GM23338 (cell line): ENCODE measurements at places on chromosomes 11 and 22. TPM values are rescaled to one million over a fixed set of nuclear protein-coding genes. Genes with fewer than 3 reads are reported as not detected.
A peak's percentile ranks its signal among the peaks of the same experiment; 100 is the strongest.

Gene P2RY6
- total RNA-seq, result not detected in 2 replicates

Gene MYRF
- 5.0 and 5.5 TPM in 2 replicates for total RNA-seq

Gene IGF2
- 0.70 and 1.4 TPM in 2 replicates for total RNA-seq

- H3K4me3 ChIP-seq, result peak overlapping the region; percentile 97
- H3K4me1 ChIP-seq, result peaks cover 28% of the 10 kb centered on the region
- H3K36me3 ChIP-seq, result peaks cover 10% of the 10 kb centered on the region
- H3K27me3 ChIP-seq, result no peaks in the 10 kb centered on the region
- peak overlapping the region; percentile 91 for H3K27ac ChIP-seq
These were observed 741 bp downstream of the CARS1 start for GRCh38 chr11:3056296-3057068.

DNA sequence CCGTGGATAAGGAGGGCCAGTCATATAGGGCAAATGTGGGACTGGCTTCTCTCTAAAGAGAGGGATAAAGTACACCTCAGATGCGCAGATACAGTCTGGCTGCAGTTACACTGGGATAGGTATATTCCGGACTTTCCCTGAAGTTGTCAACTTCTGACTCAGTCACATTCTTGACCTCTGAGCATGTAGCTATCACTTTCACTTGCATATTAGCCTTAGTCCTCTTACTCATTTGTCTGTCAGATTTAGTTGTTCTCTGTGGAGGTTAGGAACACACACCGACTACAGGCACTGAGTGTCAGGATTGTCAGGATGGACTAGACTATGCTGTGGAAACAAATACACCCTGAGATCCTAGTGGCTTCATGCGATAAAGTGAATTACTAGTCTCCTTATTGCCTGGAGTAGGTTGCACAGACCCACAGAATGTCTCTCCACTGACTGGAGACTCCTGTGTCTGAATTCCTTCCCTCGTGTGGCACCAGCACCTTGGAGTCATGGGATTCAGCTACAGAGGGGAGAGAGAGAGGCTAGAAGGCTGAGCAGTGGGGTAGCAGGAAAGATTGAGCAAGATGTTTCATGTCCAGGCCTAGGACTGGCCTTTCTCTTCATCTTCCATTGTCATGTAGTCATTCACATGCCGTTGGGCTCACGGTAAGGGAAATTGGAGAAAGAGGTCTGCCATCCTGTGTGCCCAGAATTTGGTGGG is 654.3 kb downstream of the NTM start:
- no peaks in the 10 kb centered on the region; the same call in 1 of the 2 replicates for H3K4me1 ChIP-seq
- no peak for DNase-seq
- no peak overlapping the region for H3K4me3 ChIP-seq
- H3K27ac ChIP-seq, result no peak overlapping the region
- H3K36me3 ChIP-seq, result no peaks in the 10 kb centered on the region

Gene DDX17
- total RNA-seq, result 452 and 603 TPM in 2 replicates

- H3K4me3 ChIP-seq, result no peak overlapping the region
- no peaks in the 10 kb centered on the region for H3K4me1 ChIP-seq
- H3K27ac ChIP-seq, result no peak overlapping the region
- no peaks in the 10 kb centered on the region for H3K36me3 ChIP-seq
- no peak for DNase-seq
These were observed 203.4 kb downstream of the FAM76B start for GRCh38 chr11:95586155-95586554.

- H3K4me3 ChIP-seq, result no peak overlapping the region
- H3K36me3 ChIP-seq, result peaks cover 5% of the 10 kb centered on the region; the same call in 1 of the 2 replicates
- H3K27me3 ChIP-seq, result no peaks in the 10 kb centered on the region
- H3K4me1 ChIP-seq, result peaks cover 19% of the 10 kb centered on the region
- H3K27ac ChIP-seq, result no peak overlapping the region
These were observed 2.9 kb downstream of the FAM118B start for GRCh38 chr11:126214441-126214840.

GRCh38 chr11:65078151-65078550 is 5.7 kb downstream of the CDCA5 start:
- DNase-seq, result peak; percentile 80
- no peak overlapping the region for H3K4me3 ChIP-seq
- no peaks in the 10 kb centered on the region for H3K27me3 ChIP-seq

- DNase-seq, result no peak
- no peak overlapping the region for H3K4me3 ChIP-seq
- no peaks in the 10 kb centered on the region for H3K36me3 ChIP-seq
- H3K27me3 ChIP-seq, result no peaks in the 10 kb centered on the region
- no peaks in the 10 kb centered on the region for H3K4me1 ChIP-seq
- H3K27ac ChIP-seq, result no peak overlapping the region
These were observed 1492.7 kb downstream of the BRD1 start for GRCh38 chr22:48334971-48335370.

GRCh38 chr22:30308518-30309230 is 18.1 kb downstream of the TBC1D10A start:
- H3K36me3 ChIP-seq, result no peaks in the 10 kb centered on the region
- H3K4me3 ChIP-seq, result no peak overlapping the region
- peaks cover 4% of the 10 kb centered on the region; the same call in 1 of the 2 replicates for H3K4me1 ChIP-seq
- no peaks in the 10 kb centered on the region for H3K27me3 ChIP-seq

Gene P2RX6
- not detected in 2 replicates for total RNA-seq

Gene CSNK2A3
- 4.1 and 4.8 TPM in 2 replicates for total RNA-seq

DNA sequence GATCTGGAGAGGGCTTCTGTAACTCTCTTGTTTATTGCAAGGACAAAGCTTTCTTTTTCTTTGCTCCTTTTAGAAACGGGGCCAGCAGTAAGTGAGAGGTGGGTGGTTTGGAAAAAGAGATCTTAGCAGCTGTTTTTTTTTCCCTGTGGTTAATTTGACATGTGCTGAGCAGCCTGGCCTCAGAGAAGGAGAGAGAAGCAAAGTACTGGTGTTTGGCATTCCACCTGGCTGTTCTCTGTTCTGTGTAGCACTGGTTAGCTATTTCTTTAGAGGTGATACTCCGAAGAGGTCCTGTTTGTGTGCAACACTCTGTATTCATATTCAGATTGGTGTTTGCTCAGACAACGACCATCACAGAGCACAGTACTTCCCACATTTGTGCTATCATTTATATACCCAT is 80.8 kb upstream of the SORL1-AS1 start:
- H3K4me3 ChIP-seq, result no peak overlapping the region
- no peak for DNase-seq
- no peaks in the 10 kb centered on the region for H3K27me3 ChIP-seq
- peaks cover 6% of the 10 kb centered on the region for H3K4me1 ChIP-seq

DNA sequence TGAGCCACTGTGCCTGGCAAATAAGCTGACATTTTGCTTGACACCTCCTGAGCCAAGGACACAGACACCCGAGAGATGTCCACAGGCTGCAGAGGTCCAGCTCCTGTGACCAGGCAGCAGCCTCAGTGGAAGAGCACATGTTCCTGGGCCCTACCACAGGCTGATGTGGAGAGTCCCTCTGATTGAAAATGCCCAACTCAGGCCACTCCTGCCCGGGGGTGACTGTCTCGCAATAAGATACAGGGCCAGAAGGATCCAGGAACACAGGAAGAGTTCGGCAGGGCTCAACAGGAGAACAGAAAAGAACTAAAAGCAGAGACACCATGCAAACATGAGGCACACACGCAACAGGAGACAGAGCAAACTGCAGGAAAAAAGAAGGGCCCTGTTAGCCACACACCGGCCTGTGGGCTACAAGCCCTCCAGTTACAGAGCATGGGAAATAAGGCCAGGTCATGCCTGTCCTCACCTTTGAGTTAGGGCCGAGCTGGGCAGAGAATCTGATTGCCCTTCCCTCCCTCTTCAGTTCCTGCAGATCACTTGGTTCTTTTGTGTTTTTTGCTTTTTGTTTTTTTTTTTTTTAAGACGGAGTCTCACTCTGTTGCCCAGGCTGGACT is 28.3 kb upstream of the MALAT1 start:
- no peak overlapping the region for H3K4me3 ChIP-seq
- no peak for DNase-seq
- H3K27ac ChIP-seq, result no peak overlapping the region
- H3K4me1 ChIP-seq, result peaks cover 4% of the 10 kb centered on the region; the same call in 1 of the 2 replicates
- H3K36me3 ChIP-seq, result no peaks in the 10 kb centered on the region
- H3K27me3 ChIP-seq, result peaks cover 10% of the 10 kb centered on the region

DNA sequence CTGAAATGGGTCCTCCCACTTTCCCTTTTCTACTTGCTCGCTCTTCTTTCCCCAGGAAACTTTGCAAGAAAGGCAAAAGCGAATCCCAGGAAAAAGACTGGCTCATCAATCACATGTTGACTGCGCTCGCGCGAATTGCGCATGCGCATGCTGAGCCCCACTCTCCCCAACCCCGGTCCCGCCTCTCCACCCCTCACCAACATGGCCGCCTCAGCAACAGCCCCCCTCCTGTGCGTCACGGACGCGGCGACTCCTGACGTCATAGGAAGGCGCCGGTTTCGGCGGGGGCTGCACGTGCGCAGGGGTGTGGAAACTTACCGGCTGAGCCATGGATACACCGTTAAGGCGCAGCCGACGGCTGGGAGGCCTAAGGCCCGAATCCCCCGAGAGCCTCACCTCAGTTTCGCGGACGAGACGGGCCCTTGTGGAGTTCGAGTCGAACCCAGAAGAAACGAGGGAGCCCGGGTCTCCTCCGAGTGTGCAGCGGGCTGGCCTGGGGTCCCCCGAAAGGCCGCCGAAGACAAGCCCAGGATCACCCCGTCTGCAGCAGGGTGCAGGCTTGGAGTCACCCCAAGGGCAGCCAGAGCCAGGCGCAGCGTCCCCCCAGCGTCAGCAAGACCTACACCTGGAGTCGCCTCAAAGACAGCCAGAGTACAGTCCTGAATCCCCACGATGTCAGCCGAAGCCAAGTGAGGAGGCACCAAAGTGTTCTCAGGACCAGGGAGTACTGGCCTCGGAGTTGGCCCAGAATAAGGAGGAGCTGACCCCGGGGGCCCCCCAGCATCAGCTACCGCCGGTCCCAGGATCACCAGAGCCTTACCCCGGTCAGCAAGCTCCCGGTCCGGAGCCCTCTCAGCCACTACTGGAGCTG is at the start of gene CCDC86:
CCDC86 (plus strand) TSS at position 317 of the 871 bp plus-strand sequence; CDS start at position 329, 12 bp downstream.
- peak; percentile 95 for DNase-seq
- H3K27ac ChIP-seq, result peak within 1 kb of the TSS; percentile 92
- H3K36me3 ChIP-seq, result no peaks in the 10 kb centered on the region
- peaks cover 18% of the 10 kb centered on the region for H3K4me1 ChIP-seq
- peak within 1 kb of the TSS; percentile 93 for H3K4me3 ChIP-seq

GRCh38 chr11:122676638-122677037 is 21.1 kb downstream of the UBASH3B start:
- no peak overlapping the region for H3K4me3 ChIP-seq
- no peak overlapping the region for H3K27ac ChIP-seq
- H3K36me3 ChIP-seq, result no peaks in the 10 kb centered on the region
- no peaks in the 10 kb centered on the region for H3K4me1 ChIP-seq

Gene LDHAL6A
- total RNA-seq, result 0.59 TPM in 1 of 2 replicates, not detected in the other

Gene ELP4
- total RNA-seq, result 37.1 and 38.3 TPM in 2 replicates

GRCh38 chr22:47442821-47443220 is 680.4 kb downstream of the TBC1D22A start:
- H3K4me1 ChIP-seq, result no peaks in the 10 kb centered on the region
- no peaks in the 10 kb centered on the region for H3K36me3 ChIP-seq
- no peak overlapping the region for H3K4me3 ChIP-seq
- no peaks in the 10 kb centered on the region for H3K27me3 ChIP-seq
- H3K27ac ChIP-seq, result no peak overlapping the region

Gene LMO1
- not detected in 2 replicates for total RNA-seq

DNA sequence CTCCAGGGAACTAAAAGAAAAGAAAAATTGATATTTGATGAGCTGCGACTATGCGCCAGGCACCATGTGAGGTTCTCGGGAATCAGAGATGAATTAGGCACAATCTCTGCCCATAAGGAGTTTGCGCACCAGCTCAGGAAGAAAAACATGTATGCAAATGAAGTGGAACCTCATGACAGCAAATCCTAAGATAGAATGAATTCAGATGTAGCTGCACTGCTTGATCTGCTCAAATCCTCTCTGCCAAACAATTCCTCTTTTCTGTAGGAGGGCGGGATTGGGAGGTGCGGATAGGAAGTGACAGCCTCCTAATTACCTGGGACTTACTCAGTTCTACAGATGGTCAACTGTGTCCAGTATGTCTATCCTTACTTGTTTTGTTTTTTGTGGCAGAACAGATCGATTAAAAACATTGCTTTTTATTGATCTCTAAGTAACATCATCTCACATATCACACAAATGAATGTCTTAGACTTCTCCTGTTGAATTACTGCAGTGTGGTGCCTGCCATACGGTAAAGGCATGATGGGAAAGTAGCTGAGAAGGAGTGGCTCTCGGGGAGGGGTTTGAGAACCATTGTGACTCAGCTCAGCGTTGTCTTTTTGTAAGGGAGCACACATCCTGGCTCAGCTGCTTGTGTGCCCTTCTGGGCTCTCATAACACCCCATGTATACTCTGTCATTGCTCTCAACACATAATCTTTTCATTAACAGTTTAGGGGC is 13.9 kb downstream of the CRTAM start:
- DNase-seq, result no peak
- no peaks in the 10 kb centered on the region for H3K36me3 ChIP-seq
- H3K4me1 ChIP-seq, result peaks cover 18% of the 10 kb centered on the region; the same call in 1 of the 2 replicates
- no peak overlapping the region for H3K4me3 ChIP-seq

GRCh38 chr11:57974848-57975601 is 48.7 kb upstream of the OR9Q1 start:
- no peak overlapping the region for H3K27ac ChIP-seq
- no peaks in the 10 kb centered on the region for H3K4me1 ChIP-seq
- no peaks in the 10 kb centered on the region for H3K36me3 ChIP-seq
- DNase-seq, result no peak
- no peak overlapping the region for H3K4me3 ChIP-seq

GRCh38 chr11:22626573-22627239 is 1.1 kb upstream of the FANCF start:
- H3K27ac ChIP-seq, result peak overlapping the region; percentile 75; the same call in 1 of the 2 replicates
- H3K36me3 ChIP-seq, result no peaks in the 10 kb centered on the region
- DNase-seq, result no peak
- H3K4me1 ChIP-seq, result peaks cover 21% of the 10 kb centered on the region
- H3K27me3 ChIP-seq, result no peaks in the 10 kb centered on the region
- H3K4me3 ChIP-seq, result peak overlapping the region; percentile 67

GRCh38 chr11:44561964-44562734 is 3.3 kb upstream of the CD82 start:
- no peak for DNase-seq
- no peak overlapping the region for H3K27ac ChIP-seq
- H3K36me3 ChIP-seq, result no peaks in the 10 kb centered on the region
- peaks cover 45% of the 10 kb centered on the region for H3K4me1 ChIP-seq
- no peak overlapping the region for H3K4me3 ChIP-seq
- peaks cover 22% of the 10 kb centered on the region for H3K27me3 ChIP-seq

DNA sequence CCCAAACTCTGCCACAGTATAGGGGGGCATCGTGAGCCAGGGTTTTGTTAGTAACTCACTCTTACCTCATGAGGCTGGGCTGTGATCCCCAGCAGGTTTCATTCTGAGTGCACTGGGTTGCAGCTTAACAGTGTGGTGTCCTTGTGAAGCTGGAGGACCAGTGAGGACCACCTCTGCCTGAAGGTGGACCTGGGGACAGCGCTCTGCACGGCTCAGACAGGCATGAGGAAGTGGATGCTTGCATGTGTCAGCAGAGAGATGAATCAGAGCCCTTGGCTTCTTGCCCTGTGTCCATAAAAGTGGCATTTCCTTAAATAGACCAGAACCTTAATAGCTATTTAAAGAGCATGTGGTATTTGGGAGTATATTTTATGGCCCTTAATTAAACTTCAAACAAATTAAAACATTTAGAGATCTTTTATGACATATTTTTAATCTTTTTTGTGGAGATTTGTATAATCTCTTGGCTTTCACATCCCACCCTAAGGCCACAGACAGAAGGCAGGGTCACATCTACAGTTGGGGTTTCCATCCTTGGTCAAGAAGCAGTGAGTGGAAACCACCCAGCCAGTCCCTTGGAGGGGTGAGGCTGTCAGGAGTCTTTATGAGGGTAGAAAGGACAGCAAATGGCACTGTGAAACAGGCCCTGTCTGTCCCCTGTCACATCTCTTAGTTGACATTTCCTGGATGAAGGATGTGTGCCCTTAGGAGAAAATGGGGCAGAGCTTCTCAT is 24.8 kb upstream of the ADORA2A start:
- H3K27ac ChIP-seq, result no peak overlapping the region
- no peak overlapping the region for H3K4me3 ChIP-seq
- no peak for DNase-seq
- 0 out of 2 replicates have a peak, but pooled peaks cover 9% of the 10 kb centered on the region for H3K4me1 ChIP-seq

Gene HARBI1
- total RNA-seq, result 4.9 and 6.5 TPM in 2 replicates

Gene FTH1
- 718 and 839 TPM in 2 replicates for total RNA-seq

Gene MS4A6E
- not detected in 2 replicates for total RNA-seq

Gene APLNR
- total RNA-seq, result 0.10 and 0.12 TPM in 2 replicates
